NCI-H2227 treated with DMSO at 0.1 percent for 48 hours (cell line): ENCODE measurements at places on chromosomes 11 and 22.

- peak; percentile 89 for DNase-seq
Observed at GRCh38 chr22:20857838-20858614, 585 bp downstream of the PI4KA start.

DNA sequence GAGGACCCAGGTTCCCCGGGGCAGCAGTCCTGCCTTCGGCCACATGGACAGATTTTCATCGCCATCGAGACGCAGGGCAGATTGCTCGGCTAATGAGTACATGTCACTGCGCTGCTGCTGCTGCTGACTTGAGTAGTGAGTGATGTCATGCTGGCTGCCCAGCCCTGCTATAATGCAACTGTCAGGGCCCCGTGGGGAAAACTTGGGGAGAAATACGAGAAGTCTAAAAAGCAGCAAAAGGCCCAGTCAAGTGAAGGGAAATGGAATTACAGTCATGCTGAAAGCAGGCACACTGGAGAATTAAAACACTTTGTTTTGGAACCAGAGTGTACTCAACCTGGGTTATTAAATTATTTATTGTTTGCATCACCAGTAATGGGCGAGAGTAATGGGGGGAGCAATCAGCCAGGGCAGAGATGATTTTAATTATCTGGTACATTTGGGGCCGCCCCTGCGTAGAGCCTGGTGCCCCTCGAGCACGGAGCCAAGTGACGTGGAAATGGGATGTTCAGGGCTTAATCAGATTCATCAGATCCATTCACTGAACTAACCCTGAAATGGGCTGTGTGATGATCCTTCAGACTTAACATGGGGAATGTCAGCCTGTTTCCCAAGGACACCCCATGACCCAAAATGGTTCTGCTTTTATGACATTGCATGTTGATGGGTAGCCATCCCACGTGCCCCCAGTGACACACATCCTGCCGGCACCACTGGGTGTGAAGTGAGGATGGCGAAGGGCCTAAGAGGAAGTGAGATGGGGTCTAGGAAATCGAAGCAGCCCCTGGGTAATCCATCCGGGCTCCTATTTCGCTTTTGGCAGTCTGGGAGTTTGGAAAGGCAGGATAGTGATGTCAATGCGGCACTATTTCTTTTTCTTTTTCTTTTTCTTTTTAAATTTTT, 241.6 kb upstream of the CADM1 start:
- no peak for DNase-seq

GRCh38 chr11:22711071-22711770, 44.8 kb downstream of the GAS2 start:
- no peak for DNase-seq

- DNase-seq = peak; percentile 21
Observed at GRCh38 chr11:112364962-112365481, 104.4 kb upstream of the PLET1 start.

GRCh38 chr11:128587415-128587814, at the start of gene ETS1:
Gene ETS1, minus strand, starts transcription at chr11:128587558. Its CDS starts 14,428 bp downstream, at chr11:128573130.
- no peak for DNase-seq

- no peak for DNase-seq
Observed at GRCh38 chr11:69422645-69423044, 58.8 kb upstream of the LINC01488 start.

DNA sequence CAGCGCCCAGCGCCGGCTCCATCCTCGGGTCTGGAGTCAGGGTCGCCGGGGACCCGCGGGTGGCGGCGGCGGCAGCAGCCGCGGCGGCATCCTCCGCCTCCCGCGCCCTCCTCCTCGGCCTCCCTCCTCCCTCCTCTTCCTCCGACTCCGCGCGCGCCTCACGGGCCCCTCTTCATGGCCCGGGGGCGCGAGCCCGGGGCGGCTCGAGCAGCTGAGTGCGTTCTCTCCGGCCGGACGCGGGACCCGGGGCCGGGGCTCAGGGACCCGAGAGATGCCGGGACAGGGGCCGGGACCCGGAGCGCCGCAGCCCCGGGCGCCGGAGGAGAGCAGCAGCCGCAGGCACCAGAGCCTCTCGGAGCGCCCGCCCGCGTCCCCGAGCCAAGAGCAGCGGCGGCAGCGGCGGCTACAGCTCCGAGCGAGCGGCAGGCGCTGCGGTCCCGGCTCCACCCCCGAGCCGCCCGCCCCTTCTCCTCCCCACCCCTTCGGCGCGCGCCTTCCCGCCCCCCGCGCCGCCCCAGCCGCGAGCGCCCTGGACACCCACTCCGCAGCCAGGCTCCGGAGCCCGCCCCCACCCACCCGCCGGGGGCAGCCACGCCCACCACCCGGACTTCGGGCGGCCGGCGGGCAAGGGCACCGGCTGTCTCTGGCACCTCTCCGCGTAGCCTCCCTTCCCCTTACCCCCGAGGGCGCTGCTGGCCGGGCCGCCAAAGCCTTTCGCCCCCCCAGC, at the start of gene CHST1:
Gene CHST1, minus strand, starts transcription at position 417 of the 727 bp plus-strand sequence. CDS start 14,699 bp downstream, outside the sequence.
- peak; percentile 41 for DNase-seq

DNA sequence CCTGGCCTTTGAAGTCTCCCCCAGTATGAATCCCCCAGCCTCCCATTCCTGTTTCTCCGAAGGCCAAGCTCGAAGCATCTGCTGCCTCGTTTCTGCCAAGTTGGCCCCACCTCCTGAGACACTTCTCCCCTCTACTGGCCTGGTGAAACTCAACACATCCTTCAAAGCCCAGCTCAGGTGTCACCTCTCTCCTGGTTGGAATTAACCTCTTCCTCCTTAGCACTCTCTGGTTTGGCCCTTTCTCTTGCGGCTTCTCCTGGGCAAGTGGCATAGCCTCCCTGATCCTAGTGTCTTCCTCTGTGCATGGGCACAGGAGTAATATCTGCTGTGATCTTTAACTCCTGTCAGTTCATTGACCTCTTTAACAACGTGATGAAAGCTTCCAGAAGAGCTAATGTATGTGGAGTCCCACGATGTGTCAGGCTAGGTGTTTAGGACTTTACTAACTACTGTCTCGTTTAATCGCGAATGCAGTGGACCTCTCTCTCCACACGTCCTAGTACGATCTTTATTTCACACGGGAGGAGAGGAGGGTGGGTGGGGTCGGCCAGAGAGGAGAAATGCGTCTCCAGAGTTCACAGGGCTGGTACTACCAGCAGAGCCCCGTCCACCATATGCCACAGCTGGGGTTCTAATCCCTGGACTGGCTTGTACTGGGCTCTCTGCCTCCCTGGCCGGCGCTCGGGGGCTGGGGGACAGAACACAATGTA, 826 bp upstream of the PTPRJ start:
- DNase-seq = no peak

GRCh38 chr22:41435560-41435959, 11.0 kb downstream of the TOB2 start:
- no peak for DNase-seq

DNA sequence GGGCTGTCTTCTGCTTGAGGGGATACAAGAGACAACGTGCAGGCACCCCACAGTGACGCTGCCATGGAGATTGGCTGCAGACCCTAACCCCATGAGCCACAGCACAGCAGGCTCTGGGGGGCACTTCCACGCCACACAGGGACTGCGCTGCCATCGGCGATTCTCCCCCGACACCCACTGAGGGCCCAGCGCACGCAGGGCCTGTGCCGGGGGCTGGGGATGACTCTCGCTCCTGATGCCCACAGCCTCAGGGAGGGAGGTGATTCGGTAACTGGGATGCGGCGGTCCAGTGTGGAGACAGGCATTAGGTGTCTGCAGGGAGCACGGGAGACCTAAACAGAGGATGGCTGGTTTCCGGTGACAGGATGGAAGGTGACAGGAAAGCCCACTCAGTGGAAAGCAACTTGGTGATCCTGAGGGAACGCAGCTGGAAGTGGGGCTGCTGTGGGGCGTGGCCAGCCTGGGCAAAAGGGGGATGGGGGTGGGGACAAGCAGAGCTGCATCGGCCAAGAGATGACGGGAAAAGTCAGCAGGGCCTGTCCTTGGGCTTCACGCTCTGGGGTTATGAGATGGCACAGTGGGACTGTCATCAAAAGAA, 37.7 kb downstream of the EFCAB6 start:
- DNase-seq = no peak

DNA sequence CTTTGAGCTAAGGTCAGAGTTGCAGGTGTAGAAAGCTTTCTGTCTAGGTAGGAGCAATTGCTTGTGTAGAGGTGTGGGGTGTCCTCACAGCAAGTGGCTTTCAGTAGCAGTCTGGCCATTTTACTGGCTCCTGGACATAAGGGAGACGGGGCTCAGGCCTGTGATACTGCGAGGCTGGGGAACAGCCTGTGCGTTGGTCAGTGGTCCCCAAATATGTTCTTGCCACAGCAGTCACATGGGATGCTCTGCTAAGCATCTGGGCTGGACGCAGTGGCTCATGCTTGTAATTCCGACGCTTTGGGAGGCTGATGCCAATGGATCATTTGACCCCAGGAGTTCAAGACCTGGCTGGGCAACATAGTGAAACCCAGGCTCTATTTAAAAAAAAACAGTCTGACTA, 1.9 kb downstream of the MCM5 start:
- DNase-seq = no peak

- no peak for DNase-seq
Observed at GRCh38 chr11:12900496-12900895, 108.6 kb upstream of the RASSF10 start.

GRCh38 chr22:26481112-26481693, 2.4 kb downstream of the HPS4 start:
- no peak for DNase-seq

DNA sequence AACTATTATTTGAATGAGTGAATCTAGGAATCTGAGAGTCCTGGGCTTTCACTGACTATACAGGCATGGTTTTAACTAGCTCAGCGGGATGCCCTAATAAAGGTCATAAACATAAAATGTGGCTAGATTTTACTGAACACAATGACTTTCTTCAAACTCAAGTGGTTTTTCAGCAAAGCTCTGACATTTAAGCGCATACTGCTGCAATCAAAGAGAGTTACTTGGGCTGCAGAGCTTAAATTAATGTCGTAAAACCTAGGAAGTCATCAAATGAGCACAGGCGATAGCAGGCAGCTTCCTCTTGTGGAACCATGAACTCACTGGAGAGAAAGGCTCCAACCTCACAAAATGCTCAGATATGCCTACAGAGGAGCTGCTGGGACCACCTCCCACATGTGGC, 6.7 kb downstream of the CSNK2A3 start:
- peak; percentile 72 for DNase-seq

DNA sequence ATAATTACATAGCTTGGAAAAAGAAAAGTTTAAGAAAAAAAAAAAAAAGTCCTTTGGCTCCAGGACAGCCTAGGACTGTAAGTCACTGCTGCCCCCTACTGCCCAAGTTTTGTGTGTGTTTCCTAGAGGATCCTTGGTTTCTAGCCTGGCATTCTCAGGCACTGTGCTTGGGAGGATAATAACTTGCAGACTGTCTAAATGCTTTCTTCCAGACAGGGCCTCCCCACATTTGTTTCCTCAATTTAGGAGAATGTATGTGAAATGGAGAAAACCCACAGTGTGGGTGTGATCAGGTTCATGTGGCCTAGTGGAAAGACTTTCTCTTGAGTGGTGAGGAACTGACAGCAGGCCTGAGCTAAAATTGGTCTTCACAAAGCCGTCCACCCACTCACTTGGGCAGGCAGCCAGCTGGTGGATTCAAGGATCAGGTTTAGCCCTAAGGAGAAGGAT, 191.0 kb downstream of the NAV2 start:
- peak; percentile 80 for DNase-seq

DNA sequence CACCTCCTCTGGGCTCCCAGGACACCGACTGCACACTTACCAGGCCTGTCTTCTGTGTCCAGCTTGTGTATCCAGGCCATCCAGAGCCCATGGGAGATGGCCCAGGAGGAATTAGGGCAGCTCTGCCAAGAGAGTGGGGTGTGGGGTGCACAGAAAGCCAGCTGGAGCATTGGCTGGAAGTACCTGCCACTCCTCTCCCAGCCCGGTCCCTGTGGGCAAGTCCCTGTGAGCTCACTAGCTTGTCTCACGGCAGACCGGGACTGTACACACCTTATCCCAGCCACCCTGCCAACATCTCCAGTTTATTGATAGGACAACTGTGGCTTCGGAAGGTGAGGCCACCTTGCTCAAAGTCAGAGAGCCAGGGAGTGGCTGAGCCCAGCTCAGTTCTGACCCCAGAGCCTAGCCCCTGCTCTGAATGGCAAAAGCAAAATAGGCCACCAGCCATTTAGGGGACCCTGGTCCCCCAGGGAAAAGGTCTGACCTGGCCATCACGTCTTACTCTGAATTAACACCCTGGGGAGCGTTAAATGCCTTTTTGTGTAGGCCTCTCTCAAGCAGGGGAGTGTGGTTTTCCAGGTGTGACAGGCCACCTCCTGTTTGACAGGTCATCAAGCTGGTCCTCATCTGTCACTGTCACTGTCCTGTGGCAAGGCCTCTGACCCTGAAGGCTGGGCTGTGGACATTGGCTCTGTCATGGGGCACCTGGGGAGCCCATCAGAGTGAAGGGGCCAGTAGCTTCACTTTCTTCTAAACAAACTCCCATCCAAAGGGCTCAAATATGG, 15.1 kb downstream of the UQCR10 start:
- DNase-seq = no peak
